Osteocyte (in vitro differentiated cells): ENCODE measurements at places on chromosomes 16 and 17. TPM values are rescaled to one million over a fixed set of nuclear protein-coding genes. Genes with fewer than 3 reads are reported as not detected.

Gene EME1
- total RNA-seq = 2.8 and 3.6 TPM in 2 replicates

Gene ICAM2
- total RNA-seq = not detected in 2 replicates

Gene C16orf89
- not detected in 2 replicates for total RNA-seq

Gene RMI2
- 4.1 and 5.1 TPM in 2 replicates for total RNA-seq

Gene MT1F
- total RNA-seq = 12.7 and 14.9 TPM in 2 replicates

Gene OR4D2
- not detected in 2 replicates for total RNA-seq

Gene RPGRIP1L
- 12.0 and 12.4 TPM in 2 replicates for total RNA-seq

Gene MVP
- 150 and 157 TPM in 2 replicates for total RNA-seq

Gene OR3A3
- total RNA-seq = not detected in 2 replicates

Gene WSCD1
- total RNA-seq = 3.8 and 3.9 TPM in 2 replicates

Gene LIMD2
- 52.6 and 54.3 TPM in 2 replicates for total RNA-seq

Gene KARS1
- total RNA-seq = 104 and 108 TPM in 2 replicates

Gene PRRT2
- total RNA-seq = 8.8 and 13.4 TPM in 2 replicates

Gene RAC3
- 19.4 and 21.8 TPM in 2 replicates for total RNA-seq

Gene NPIPB2
- total RNA-seq = 14.0 and 19.7 TPM in 2 replicates
